AG20443 (cell line): ENCODE measurements at places on chromosomes 7 and 10.

DNA sequence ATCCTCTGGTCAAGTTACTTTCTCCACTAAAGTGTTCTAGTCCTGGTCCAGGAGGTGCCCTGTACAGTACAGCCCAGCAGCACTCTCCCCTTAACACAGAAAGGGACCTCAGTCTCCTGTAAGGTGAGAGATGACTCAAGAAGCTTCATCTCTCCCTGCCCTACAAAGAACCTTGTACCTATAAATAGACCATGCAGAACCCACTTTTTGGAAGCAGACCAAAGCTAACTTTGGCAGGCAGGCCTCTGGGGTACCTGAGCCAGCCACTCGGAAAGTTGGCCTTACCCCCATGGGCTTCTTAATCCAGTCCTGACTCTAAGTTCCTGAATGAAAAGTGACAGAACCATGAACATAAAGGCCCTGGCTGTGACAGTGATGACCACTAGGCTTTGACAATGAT lies 454.8 kb downstream of the KCNMA1 start:
- DNase-seq: no peak

- no peak for DNase-seq
Measured at GRCh38 chr10:43698156-43698555, 49.5 kb upstream of the ZNF32 start.

- DNase-seq: no peak
Measured at GRCh38 chr10:79123547-79123963, 54.8 kb downstream of the ZMIZ1 start.

- peak; percentile 47 for DNase-seq
Measured at GRCh38 chr10:95560278-95561176, 644 bp downstream of the SORBS1 start.

DNA sequence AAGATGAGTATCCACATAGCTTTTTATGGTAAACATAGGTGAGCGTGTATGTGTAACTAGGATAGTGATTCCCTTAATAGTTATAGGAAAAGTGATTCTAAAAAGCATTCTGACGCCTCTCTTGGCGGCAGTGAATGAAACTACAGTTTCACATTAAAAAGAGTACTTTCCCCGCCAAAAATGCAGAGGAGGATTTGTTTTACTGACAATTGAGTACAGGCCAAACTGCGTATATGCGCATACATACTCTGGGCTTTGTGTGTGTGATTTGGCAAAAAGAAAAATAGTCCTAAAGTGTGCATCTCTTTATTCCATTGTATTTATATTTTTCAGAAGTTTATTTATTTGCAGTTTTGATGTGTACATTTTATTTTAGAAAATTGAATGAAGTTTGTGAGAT lies 10.3 kb downstream of the CUL1 start:
- no peak for DNase-seq

- DNase-seq: no peak
Measured at GRCh38 chr7:146830686-146831085, 714.1 kb downstream of the CNTNAP2 start.

DNA sequence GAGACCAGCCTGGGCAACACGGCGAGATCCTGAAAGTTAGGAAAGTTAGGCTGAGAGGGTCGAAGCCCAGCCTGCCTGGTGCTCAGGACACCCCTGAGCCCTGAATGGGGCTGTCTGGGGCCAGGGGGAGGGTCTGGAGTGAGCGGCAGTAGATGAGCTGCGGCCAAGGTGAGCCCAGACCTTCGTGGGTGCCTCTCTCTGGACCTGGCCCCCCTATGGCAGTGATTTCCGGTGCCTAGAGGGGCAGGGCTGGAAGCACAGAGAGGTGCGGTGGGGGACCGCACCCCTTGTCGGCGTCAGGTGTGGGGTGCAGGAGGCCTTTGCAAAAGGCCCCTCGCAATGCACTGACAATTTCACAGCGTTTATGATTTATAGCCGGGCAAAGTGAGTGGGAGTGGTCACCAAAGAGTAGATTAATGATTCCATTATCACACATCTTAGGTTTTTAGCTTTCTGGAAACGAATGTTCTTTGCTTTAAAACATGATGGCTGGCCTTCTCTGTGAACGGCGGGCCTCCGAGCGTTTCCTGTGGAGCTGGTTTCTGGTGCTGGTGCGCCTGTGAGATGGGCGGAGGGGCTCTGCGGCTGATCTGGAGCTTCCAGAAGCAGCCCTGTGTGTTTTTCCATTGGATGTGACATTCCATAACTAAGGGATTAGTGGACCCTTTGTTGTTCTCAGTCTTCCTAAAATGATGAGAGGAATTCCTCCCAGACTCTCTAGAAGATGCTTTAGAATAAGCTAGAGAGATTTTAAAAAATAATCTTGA lies 171.0 kb upstream of the ZNF32 start:
- no peak for DNase-seq

DNA sequence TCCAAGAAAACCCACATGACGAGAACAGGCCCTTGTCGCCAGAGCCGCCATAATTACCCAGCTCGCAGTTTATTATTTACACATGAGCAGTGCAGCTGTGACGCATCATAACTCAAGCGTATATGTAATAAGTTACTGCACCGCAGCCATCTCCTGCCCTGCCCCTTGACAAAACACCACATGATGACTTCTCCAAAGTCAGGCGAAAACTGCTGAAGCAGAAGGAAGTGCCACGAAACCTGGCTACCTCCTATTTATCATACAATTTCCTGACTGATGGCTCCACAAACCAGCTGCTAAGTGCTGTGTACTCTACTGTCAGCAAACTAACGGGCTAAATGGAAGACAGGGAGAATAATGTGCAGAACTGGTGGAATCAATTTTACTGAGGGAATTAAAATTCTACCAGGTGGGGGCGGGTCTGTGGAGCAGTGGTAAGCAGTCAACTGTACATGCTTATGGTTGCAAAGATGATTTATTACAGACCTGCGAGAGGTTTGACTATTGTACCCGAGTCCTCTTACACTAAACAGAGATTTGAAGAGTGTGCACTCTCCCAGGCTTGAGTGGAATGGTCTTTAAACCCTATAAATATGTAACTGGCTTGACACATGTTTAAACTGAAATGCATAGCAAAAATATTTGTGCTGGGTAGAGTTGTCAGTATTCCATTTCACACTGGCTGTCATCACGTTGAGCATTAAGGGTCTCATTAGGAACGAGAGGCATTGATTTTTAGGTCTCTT lies 156.0 kb downstream of the GLI3 start:
- peak; percentile 44 for DNase-seq

- DNase-seq: no peak
Measured at GRCh38 chr10:112650588-112651030, 203.6 kb downstream of the VTI1A start.

DNA sequence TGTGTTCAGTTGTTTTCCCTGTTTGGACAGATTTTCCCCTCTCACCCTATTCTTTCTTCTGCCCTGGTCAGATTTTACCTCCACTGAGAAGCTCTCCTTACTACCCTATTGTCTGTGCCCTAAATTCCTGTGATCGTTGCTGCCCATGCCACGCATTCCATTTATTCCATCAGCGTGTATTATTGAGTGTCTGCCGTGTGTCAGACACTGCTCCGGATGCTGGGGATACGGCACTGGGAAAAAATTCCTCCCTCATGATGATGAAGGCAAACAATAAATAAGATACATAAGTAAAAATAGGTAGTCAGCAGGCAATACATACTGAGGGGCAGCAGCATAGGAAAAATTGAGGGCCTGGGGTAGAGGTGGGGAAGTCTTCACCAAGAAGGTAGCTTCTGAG lies 86.8 kb downstream of the FANK1 start:
- DNase-seq: no peak

- DNase-seq: no peak
Measured at GRCh38 chr7:120053390-120053961, 219.5 kb upstream of the KCND2 start.

- peak; percentile 67 for DNase-seq
Measured at GRCh38 chr10:115827231-115828009, 445.6 kb downstream of the GFRA1 start.

DNA sequence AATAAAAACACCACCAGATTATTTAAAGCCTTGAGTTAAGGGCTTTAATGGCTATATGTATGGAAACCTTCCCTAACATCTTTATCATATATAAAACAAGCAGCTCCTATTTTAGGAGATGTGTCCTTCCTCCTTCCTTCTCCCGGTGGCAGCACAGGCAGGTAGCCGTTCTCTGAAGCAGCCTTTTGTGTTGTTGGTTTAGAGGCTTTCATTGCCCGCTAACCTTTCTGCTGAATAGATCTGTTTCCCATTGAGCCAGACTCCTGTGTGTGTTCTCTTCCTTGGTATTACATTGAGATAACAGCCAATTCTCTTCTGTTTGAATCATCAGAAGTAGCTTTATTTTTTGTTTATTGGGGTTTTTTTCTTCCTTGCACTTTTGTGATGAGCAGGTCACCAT lies 131.3 kb downstream of the CACNB2 start:
- no peak for DNase-seq

DNA sequence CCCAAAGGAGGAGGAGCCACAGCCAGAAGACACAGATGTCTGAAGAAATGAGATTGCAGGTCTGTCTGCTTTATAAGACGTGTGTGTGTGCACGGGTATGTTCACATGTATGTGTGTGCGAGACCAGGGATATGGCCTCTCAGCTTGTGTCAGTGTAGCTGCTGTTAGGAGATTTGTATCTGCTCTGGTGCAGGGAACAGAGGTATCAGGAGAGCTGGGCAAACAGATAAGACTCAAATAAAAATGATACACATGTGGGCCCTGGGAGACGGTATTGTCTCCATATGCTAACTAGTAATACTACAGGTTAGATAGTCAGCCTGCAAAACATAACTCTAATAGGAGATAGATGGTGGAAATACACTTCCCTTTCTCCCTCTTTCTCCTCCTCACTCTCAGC lies 161.0 kb downstream of the PLXNA4 start:
- DNase-seq: no peak

DNA sequence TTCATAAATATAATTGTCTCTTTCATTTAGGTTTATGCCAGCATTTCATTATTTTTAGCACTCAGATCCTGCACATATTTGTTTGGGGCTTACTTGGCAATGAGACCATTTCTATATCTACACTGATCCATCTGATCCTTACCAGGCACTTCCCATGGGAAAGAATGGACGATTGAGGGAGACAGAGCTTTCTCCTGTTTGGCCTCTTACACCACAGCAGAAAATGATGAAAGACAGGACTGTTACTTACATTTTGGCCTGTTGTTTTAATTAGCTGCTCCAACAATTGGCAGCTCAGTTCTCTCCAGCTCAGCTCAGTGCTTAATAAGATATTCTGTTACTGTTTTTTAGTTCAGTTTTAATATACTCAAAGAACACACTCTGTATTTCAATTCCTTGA lies 77.6 kb upstream of the RSU1 start:
- no peak for DNase-seq

- no peak for DNase-seq
Measured at GRCh38 chr10:100811752-100812750, 66.7 kb downstream of the PAX2 start.

DNA sequence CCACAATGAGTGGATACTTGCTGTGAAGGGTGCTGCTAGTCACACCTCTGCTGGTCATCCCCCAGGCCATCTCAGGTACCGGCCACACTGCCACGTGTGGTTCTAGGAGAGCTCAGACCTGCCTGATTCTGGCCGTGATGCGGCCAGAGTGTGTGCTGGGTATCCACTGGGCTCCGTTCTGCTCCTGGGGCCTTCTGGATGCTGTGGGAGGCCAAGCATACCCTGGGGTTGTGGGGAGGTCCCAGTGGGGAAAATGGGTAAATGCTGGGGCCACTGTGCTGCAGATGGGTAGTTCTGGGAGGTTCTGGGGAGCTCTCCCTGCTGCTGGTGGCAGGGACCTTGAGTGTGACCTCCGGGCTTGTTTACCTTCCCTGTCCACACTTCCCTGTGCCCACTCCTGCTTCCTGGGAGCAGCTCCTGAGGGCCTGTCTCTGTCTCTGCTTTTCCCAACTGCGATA lies 318.4 kb downstream of the GLRX3 start:
- DNase-seq: no peak

GRCh38 chr7:362402-363096 lies 72.6 kb downstream of the FOXL3 start:
- DNase-seq: no peak

DNA sequence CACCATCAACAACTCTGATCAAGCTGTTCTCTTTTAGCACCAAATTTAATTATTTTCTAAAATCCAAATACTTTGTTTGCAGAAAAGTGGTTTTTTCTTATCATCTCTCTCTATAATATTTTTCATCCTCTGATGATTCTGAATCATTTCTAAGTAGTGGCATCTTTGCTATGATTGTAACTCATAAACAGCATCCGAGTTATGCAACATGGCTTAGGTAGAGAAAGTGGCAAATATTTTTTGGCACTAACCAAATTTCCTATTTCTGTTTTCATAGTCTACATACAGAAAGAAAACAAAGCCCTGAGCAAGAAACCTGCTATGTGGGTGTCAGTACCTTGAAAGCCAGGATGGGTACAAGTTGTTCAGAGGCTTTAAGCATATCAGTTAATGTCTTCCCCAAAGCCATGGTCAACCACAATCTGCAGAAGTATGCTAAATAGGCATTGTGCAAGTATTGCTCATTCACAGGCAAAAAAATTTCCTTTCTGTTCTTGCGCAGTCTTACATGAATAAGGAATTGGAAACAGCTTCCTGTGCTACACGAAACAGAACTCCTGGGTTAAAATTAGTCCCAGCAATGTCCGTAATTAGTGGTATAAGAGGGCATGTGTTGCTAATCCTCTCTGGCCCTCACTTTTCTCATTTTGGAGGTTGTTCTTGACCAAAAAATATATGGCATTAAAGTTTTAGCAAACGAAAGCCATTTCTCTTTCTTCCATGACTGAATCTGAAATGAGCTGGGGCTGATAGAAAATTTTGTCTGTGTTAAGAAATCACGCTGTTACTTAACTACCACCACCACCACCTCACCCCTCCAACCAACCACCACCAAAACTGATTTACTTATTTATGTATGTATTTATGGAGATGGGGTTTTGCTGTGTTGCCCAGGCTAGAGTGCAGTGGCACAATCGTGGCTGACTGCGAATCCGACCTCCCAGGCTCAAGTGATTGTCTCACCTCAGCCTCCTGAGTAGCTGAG lies 325.6 kb upstream of the MAGI2 start:
- DNase-seq: peak; percentile 74

DNA sequence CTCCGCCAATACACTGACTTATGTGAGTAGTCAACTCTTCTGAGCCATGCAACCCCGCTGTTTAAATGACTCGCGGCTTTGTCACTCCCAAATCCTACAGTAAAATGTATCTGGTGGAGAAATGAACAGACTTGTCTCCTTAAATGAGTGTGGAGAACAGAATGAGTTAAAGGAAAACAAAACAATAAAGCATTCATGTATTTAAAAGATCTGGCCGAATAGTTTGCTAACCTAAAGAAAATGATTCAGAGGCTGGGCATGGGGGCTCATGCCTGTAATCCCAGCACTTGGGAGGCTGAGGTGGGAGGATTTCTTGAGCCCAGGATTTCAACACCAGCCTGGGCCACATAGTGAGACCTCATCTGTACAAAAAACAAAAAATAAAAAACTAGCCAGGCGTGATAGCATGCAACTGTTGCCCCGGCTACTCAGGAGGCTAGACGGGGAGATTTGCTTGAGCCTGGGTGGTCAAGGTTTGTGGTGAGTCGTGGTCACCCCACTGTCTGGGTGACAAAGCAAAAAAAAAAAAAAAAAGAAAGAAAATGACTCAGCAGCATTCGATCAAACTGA lies 86.5 kb upstream of the PFKP start:
- no peak for DNase-seq

GRCh38 chr10:86363184-86363832 lies 3.3 kb downstream of the GRID1 start:
- DNase-seq: no peak

GRCh38 chr7:158072991-158073730 lies 514.5 kb downstream of the PTPRN2 start:
- no peak for DNase-seq

- peak; percentile 95 for DNase-seq
Measured at GRCh38 chr10:110918269-110918642, 724 bp downstream of the BBIP1 start.

- peak; percentile 58 for DNase-seq
Measured at GRCh38 chr7:72493850-72494661, 81.9 kb upstream of the CALN1 start.

- DNase-seq: no peak
Measured at GRCh38 chr7:118288098-118288497, 63.6 kb downstream of the ANKRD7 start.
